NCI-H1436 (cell line): ENCODE measurements at places on chromosomes 3 and 15.

DNA sequence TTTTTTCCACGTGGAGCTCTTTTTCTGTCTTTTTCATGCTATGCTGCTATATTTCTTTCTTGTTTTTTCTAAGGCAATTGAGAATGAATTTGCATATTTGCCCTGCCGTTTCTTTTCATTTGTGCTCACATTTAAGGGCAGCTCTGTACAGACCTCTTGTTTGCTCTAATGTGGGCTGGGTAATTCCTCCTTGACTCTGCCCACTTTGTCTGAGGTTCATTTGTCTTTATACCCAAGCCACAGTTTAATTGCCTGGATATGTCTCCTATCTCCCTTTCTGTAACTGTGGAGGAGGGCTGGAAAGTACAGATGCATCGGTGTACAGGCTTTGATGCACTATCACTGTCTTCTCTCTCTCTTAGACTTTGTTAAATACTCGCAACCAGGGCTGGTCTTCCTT is 195.9 kb downstream of the EPHB1 start:
- no peak for DNase-seq

- no peak for DNase-seq
Observed at GRCh38 chr3:59040902-59041301, 8.9 kb downstream of the CFAP20DC start.

DNA sequence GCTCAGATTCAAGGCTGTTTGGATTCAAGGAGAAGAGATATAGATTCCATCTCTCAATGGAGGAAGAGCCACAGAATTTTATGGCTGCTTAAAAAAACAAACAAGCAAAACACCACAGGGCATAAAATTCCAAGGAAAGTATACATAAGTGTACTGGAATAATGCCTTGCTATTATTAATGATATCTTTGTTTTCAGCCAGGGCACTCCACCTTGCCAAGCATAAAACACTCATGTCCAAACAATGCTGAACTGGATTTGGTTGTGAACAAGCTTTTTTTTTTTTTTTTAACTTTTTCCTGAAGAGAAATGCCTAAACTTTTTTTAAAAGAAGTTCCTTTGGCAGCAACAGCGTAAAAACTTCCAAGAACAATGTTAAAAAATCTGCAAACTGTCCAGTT is 4.8 kb upstream of the CLSTN2 start:
- DNase-seq, result no peak

- no peak for DNase-seq
Observed at GRCh38 chr3:176967522-176967921, 229.8 kb downstream of the TBL1XR1 start.

DNA sequence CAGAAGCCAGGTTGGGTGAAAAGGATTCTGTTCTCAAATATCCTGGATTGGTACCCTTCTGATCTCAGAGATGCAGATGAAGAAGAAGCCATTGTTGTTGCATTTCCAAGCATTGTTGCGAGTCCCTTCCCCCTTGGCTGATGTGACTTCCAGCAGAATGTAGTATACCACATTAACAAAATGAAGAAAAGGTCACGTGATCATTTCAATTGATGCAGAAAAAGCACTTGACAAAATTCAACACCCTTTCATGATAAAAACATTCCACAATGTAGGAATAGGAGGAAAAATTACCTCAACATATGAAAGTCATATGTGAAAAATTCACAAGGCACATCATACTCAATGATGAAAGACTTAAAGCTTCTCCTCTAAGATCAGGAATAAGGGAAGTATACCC is 181.9 kb upstream of the PFN2 start:
- no peak for DNase-seq
